ENCODE measurements at places on chromosomes 5 and 9.

DNA sequence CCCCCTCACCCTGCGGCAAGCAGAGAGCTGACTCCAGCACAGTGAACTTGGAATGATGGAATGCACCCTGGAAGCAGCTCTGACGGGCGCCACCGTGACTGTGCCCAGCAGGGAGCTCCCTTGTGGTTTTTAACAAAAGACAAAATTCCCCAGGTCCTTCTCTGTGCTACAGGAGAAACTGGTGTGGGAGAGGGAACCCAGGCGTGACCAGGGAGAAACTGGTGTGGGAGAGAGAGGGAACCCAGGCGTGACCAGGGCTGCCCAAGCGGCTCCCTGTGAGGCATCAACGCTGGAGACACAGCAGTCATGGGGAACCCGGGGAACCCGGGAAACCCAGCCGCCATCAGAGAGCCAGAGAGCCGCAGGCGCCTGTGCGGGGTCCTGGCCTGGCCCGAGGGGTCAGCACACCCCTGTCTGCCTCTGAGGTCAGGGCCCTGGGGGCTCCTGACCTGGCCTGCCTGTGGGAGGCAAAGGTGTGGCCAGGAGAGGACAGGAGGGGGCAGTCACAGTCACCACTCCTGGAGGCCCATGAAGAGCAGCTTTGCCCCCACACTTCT is 3.1 kb upstream of the AHRR start:
- no peak for DNase-seq
- peaks cover 23% of the 10 kb centered on the region for H3K36me3 ChIP-seq
- H3K27me3 ChIP-seq = peaks cover 25% of the 10 kb centered on the region
- no peak overlapping the region for H3K27ac ChIP-seq
- peaks cover 17% of the 10 kb centered on the region for H3K4me1 ChIP-seq
- no peak overlapping the region for H3K4me3 ChIP-seq

DNA sequence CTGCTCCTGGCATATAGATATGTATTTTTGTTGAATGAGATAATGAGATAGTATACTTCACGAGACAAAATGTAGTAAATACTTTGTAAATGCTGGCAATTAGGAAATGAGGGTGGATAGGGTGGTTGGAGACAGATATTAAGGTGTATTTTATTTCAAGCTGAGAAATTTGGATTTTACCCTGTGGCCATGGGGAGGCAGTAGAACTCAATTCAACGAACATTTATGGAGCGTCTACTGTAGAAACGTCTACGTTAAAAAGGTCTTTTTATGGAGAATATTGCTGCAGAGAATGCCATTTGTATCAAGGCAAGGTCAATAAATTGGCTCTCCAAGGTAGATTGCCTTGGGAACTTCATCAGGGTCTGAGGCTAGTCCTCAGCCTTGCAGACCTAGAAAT is 21.5 kb upstream of the RALGPS1 start:
- H3K4me3 ChIP-seq = no peak overlapping the region
- H3K27me3 ChIP-seq = no peaks in the 10 kb centered on the region
- no peaks in the 10 kb centered on the region for H3K36me3 ChIP-seq

DNA sequence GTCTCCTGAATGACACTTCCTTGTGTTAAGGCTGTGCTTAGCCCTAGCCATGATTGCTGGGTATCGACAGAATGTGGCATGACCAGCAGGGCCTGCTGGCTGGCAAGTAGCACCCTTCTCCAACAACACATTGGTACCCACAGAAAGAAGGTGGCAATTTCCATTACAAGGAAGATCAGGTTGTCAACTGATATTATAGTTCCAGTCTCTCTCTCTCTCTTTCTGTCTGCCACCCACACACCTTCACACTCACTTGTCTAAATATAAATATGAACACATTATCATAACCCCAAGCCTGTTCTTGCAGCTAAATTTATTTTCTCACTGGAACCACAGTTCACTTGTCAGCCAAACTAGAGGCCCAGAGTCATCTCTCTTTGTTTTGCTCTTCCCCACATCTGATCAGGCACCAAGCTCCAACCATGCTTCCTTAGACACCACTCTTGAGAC is 408.1 kb upstream of the PIK3R1 start:
- H3K36me3 ChIP-seq = no peaks in the 10 kb centered on the region
- H3K27ac ChIP-seq = no peak overlapping the region
- no peaks in the 10 kb centered on the region for H3K4me1 ChIP-seq
- no peak overlapping the region for H3K4me3 ChIP-seq

- no peak overlapping the region for H3K27ac ChIP-seq
- no peak overlapping the region for H3K4me3 ChIP-seq
- no peak for DNase-seq
- peaks cover 3% of the 10 kb centered on the region for H3K27me3 ChIP-seq
These were observed 4.2 kb upstream of the FGF18 start for GRCh38 chr5:171415115-171415730.

DNA sequence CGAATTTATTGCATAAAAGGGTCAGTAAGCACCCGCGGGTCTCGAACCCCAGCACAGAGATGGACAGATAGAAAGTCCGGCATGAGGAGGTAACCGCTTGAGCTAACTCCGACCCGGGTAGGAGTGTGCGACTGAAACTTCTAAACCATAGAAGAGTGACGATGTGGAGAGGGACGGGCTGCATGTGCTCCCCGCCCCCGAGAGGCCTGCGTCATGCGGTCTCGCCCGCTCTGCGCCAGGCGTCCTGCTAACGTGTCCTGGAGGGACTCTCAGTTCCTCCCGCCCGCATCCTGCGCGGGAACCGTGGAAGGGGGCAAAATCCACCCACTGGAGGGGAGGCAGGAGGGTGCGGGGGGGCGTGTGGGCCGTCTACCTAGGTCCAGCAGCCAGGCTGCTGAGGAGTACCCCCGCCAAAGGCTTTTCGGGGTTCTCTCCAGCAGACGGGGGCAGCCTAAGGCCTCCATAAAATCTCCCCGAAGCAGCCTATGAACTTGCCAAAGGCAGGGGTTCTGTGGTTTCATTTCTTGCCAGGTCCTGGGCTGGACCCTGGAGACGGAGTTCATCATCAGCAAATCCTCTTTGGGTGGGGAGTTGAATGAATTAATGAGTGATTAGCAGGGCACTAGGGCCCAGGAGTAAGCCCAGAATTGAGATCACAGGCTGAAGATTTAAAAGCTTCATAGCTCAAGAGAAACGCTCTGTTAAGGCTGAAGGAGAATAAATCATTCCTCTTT is 51.9 kb downstream of the TGFBI start:
- H3K4me1 ChIP-seq = no peaks in the 10 kb centered on the region
- peak overlapping the region; percentile 36 for H3K4me3 ChIP-seq
- peaks cover 4% of the 10 kb centered on the region for H3K27me3 ChIP-seq
- peak; percentile 38 for DNase-seq
- H3K36me3 ChIP-seq = no peaks in the 10 kb centered on the region
- no peak overlapping the region for H3K27ac ChIP-seq

- H3K27me3 ChIP-seq = no peaks in the 10 kb centered on the region
- no peak overlapping the region for H3K27ac ChIP-seq
- no peaks in the 10 kb centered on the region for H3K36me3 ChIP-seq
These were observed 67.5 kb downstream of the HSPA4 start for GRCh38 chr5:133119233-133119711.

DNA sequence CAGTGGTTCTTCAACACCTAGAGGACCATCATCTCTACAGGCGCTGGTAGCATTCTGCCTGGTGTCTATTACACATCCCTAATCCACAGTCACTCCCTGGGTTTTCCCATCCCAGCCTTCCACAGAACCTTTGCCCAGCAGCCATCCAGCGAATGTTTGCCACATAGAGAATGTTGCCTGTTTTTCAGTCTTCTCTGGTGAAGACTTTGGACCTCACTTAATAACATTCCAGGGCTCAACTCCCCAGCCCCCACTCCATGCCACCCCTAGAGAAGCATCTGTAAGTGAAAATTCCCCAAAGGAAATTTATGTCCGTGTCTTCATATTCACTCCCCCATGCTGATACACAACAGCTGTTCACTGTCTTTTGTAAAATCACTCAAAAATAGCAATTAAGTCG is 249.6 kb downstream of the AOPEP start:
- no peak overlapping the region for H3K27ac ChIP-seq
- no peaks in the 10 kb centered on the region for H3K27me3 ChIP-seq
- DNase-seq = no peak
- H3K36me3 ChIP-seq = no peaks in the 10 kb centered on the region

DNA sequence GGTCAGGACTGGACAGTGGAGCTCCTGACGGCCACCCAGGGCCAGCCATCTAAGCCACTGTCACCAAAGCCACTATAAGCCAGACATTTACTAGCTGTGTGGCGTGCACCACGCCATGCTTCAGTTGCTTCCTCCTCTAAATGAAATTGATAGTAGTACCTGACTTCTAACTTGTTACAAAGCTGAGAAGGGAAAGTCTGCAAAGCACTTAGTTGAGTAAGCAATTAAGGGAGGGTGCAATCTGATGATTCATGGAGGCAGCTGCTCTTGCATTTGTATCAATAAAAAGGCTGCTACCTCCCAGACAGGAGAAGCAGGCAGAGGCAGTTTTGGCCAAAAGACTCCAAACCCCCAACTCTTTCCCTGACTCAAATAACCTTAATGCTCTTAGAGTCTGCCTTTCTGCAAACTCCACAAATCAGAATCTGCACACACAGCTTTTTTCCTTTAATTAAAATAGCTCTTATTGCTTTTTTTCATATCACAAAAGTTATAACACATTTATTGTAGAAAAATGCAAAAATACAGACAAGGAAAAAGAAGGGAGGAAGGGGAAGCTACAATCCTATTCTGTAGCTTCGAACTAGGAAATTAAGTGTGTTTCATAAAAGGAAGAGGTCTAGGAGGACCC is 19.3 kb upstream of the RAPGEF1 start:
- no peak overlapping the region for H3K27ac ChIP-seq
- H3K27me3 ChIP-seq = peaks cover 5% of the 10 kb centered on the region
- peaks cover 10% of the 10 kb centered on the region for H3K4me1 ChIP-seq
- no peak for DNase-seq

- H3K36me3 ChIP-seq = no peaks in the 10 kb centered on the region
- no peaks in the 10 kb centered on the region for H3K4me1 ChIP-seq
- no peak overlapping the region for H3K4me3 ChIP-seq
- H3K27ac ChIP-seq = no peak overlapping the region
- H3K27me3 ChIP-seq = no peaks in the 10 kb centered on the region
These were observed 87.9 kb upstream of the GCNT4 start for GRCh38 chr5:75140277-75140676.

DNA sequence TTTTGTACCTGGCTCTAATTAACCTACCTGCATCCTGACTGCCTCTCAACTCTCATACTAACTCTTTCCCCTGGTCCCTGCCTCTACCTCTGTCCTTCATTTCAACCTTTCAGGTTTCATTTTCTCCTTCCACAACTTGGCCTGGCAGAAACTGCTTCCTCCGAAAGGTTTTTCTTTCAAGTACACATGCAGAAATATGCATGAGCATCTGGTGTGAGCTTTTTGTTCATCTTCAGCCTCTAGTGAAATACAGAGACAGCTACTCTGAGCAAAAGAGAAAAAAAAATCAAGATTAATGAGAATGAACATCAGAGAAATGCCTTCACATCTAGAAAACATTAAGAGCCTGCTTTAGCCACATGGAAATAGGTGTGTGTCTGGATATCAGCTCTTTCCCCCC is 297.9 kb upstream of the PCSK5 start:
- no peaks in the 10 kb centered on the region for H3K27me3 ChIP-seq
- no peaks in the 10 kb centered on the region for H3K4me1 ChIP-seq
- no peak for DNase-seq
- no peak overlapping the region for H3K27ac ChIP-seq
